H1 (cell line): ENCODE measurements at places on chromosomes 7 and 10.

- H3K4me3 ChIP-seq = no peak overlapping the region
- no peak overlapping the region for H3K27ac ChIP-seq
- no peaks in the 10 kb centered on the region for H3K4me1 ChIP-seq
- H3K36me3 ChIP-seq = no peaks in the 10 kb centered on the region
Measured at GRCh38 chr10:66180581-66181318, 745.1 kb upstream of the LRRTM3 start.

DNA sequence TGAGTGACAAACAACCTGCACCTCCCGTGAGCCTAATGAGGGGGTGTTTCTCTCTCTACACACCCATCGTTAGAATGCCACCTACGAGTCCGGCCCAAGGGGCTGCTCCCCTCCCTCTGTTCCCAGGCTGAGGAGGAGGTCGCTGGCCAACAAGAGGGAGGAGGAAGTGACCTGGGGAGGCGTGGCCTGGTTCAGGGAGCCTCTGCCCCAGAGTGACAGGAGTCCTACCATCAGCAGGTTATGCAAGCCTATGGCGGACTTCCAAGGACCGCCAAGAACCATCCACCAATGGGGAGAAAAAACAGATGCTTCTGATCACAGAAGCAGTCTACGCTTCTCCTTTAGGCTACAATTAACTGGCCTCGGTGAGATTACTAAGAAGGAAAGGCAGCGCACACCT, 12.3 kb upstream of the EGFR start:
- no peak overlapping the region for H3K4me3 ChIP-seq
- no peaks in the 10 kb centered on the region for H3K4me1 ChIP-seq
- H3K27ac ChIP-seq = no peak overlapping the region

GRCh38 chr10:126349101-126349500, 39.2 kb downstream of the ADAM12 start:
- H3K27ac ChIP-seq = no peak overlapping the region
- no peak for DNase-seq
- no peaks in the 10 kb centered on the region for H3K4me1 ChIP-seq
- no peaks in the 10 kb centered on the region for H3K36me3 ChIP-seq
- H3K4me3 ChIP-seq = no peak overlapping the region
- H3K27me3 ChIP-seq = no peaks in the 10 kb centered on the region

GRCh38 chr7:12403287-12404181, at the start of gene VWDE:
Gene VWDE, minus strand, starts transcription at chr7:12403865. Its CDS starts 149 bp downstream, at chr7:12403716.
- H3K27me3 ChIP-seq = no peaks in the 10 kb centered on the region
- no peaks in the 10 kb centered on the region for H3K36me3 ChIP-seq
- H3K4me3 ChIP-seq = peak within 1 kb of the TSS; percentile 97
- no peaks in the 10 kb centered on the region; the same call in 1 of the 2 replicates for H3K4me1 ChIP-seq
- DNase-seq = peak; percentile 81

DNA sequence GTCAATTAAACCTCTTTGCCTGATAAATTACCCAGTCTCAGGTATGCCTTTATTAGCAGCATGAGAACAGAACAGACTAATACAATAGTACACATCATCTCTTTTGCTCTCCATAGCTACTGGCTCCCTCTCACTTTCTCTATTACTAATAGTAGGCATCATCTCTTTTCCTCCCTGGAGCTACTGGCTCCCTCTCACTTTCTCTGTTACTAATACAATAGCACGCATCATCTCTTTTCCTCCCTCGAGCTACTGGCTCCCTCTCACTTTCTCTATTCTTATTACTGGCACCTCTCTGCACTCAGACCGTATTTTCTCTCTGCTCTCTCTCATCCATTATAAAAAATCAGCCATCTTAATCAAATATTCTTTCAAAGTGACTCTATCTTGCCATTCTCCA, 37.1 kb downstream of the SLC25A13 start:
- DNase-seq = no peak
- no peaks in the 10 kb centered on the region for H3K4me1 ChIP-seq
- H3K36me3 ChIP-seq = no peaks in the 10 kb centered on the region
- no peak overlapping the region for H3K4me3 ChIP-seq
- no peaks in the 10 kb centered on the region for H3K27me3 ChIP-seq

DNA sequence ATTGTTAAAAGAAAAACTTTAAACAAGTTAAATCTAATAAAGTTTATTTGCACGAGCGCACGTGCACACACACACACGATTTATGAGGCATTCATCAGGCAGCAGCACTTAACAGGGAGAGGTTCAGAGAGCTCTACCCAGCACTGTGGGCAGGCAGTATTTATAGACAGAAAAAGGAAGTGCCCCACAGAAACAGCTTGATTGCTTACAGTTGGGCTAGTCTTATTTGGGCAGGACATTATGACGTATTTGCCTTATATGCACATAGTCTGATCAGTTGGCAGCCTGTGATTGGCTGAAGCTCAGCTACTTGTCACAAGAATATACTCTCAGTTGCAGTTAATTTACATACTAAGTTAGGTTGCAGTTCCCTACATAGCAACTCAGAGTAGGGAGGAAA, 1.2 kb upstream of the SDHAF3 start:
- H3K4me3 ChIP-seq = no peak overlapping the region
- no peaks in the 10 kb centered on the region for H3K27me3 ChIP-seq
- no peak overlapping the region for H3K27ac ChIP-seq
- no peak for DNase-seq

- H3K4me1 ChIP-seq = no peaks in the 10 kb centered on the region
- no peaks in the 10 kb centered on the region for H3K36me3 ChIP-seq
- H3K27ac ChIP-seq = no peak overlapping the region
- DNase-seq = no peak
- no peak overlapping the region for H3K4me3 ChIP-seq
Measured at GRCh38 chr7:44223362-44224079, 22.7 kb downstream of the YKT6 start.

GRCh38 chr10:118310822-118311221, 31.3 kb downstream of the FAM204A start:
- no peak overlapping the region for H3K4me3 ChIP-seq
- H3K4me1 ChIP-seq = no peaks in the 10 kb centered on the region
- no peak for DNase-seq
- H3K27ac ChIP-seq = no peak overlapping the region
- H3K36me3 ChIP-seq = no peaks in the 10 kb centered on the region

- H3K27ac ChIP-seq = no peak overlapping the region
- no peaks in the 10 kb centered on the region for H3K4me1 ChIP-seq
- no peaks in the 10 kb centered on the region for H3K27me3 ChIP-seq
- DNase-seq = peak; percentile 5
- H3K36me3 ChIP-seq = no peaks in the 10 kb centered on the region
Measured at GRCh38 chr10:55500931-55501559, 700.0 kb upstream of the PCDH15 start.

DNA sequence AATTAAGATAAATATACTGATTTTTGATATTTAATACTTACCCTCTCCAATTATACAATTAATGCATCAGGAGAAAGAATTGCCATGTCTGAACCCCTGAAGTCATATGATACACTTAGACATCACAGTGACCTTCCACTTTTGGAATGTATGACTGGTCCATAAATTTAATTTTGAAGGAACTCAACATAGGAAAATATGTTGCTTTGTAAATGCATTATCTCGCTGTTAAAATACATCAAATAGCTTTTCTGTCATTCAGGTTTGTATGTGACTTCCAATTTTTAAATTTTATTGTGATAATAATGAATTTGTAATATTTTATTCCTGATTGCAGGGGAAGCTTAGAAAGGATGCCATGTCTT, 631.9 kb upstream of the ANKRD30A start:
- no peaks in the 10 kb centered on the region for H3K4me1 ChIP-seq
- H3K4me3 ChIP-seq = no peak overlapping the region
- H3K36me3 ChIP-seq = no peaks in the 10 kb centered on the region
- DNase-seq = no peak
- H3K27ac ChIP-seq = no peak overlapping the region
- no peaks in the 10 kb centered on the region for H3K27me3 ChIP-seq

DNA sequence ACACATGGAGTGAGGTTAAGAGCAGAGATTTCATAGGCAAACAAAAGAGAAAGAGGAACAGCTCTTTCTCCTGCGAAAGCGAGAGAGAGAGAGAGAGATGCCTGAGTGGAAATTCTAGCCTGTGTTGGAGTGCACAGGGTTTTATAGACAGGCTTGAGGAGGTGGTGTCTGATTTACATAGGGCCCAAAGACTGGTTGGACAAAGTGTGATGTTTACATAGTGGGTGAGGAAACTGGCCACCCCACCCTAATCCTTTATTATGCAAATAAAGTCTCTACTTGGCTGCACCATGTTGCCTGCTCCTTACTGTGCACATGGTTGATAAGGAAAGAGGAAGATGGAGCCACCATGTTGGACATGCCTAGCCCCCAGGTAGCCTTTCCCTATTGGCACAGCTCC, 967.8 kb upstream of the SORCS1 start:
- no peak for DNase-seq
- H3K36me3 ChIP-seq = no peaks in the 10 kb centered on the region
- H3K27me3 ChIP-seq = no peaks in the 10 kb centered on the region
- H3K4me1 ChIP-seq = no peaks in the 10 kb centered on the region
- H3K27ac ChIP-seq = no peak overlapping the region
- no peak overlapping the region for H3K4me3 ChIP-seq

GRCh38 chr7:38413784-38414183, 140.3 kb upstream of the TARP start:
- no peaks in the 10 kb centered on the region for H3K27me3 ChIP-seq
- no peak overlapping the region for H3K4me3 ChIP-seq
- no peaks in the 10 kb centered on the region for H3K36me3 ChIP-seq
- no peak overlapping the region for H3K27ac ChIP-seq
- no peak for DNase-seq

GRCh38 chr7:155701972-155702544, 57.6 kb downstream of the RBM33 start:
- no peaks in the 10 kb centered on the region for H3K27me3 ChIP-seq
- H3K36me3 ChIP-seq = peaks cover 5% of the 10 kb centered on the region; the same call in 1 of the 2 replicates
- H3K4me1 ChIP-seq = no peaks in the 10 kb centered on the region
- H3K4me3 ChIP-seq = no peak overlapping the region

- H3K36me3 ChIP-seq = no peaks in the 10 kb centered on the region
- DNase-seq = no peak
- H3K4me3 ChIP-seq = no peak overlapping the region
- no peaks in the 10 kb centered on the region for H3K4me1 ChIP-seq
- H3K27ac ChIP-seq = no peak overlapping the region; the same call in 1 of the 2 replicates
- H3K27me3 ChIP-seq = no peaks in the 10 kb centered on the region
Measured at GRCh38 chr7:16889851-16890415, 8.2 kb upstream of the AGR3 start.

- H3K27me3 ChIP-seq = no peaks in the 10 kb centered on the region; the same call in 1 of the 2 replicates
- H3K4me3 ChIP-seq = no peak overlapping the region
- DNase-seq = no peak
- no peaks in the 10 kb centered on the region for H3K36me3 ChIP-seq
Measured at GRCh38 chr7:115293628-115294240, 371.8 kb downstream of the MDFIC start.

DNA sequence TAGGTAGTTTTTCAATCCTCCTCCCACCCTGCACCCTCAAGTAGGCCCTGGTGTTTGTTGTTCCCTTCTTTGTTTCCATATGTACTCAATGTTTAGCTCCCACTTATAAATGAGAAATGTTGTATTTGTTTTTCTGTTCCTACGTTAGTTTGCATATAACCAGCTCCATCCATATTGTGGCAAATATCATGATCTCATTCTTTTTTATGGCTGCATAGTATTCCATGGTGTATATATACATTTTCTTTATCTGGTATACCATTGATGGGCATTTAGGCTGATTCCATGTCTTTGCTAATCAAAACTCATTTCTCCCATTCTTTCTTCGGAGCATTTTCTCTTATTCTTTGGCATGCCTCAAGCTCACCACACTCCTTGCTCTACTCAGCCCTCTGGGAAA, 789.6 kb upstream of the KCND2 start:
- H3K27ac ChIP-seq = no peak overlapping the region
- H3K27me3 ChIP-seq = no peaks in the 10 kb centered on the region
- no peak overlapping the region for H3K4me3 ChIP-seq
- H3K4me1 ChIP-seq = peaks cover 4% of the 10 kb centered on the region; the same call in 1 of the 2 replicates
- no peak for DNase-seq
